ENCODE measurements at places on chromosomes 2 and 18.

DNA sequence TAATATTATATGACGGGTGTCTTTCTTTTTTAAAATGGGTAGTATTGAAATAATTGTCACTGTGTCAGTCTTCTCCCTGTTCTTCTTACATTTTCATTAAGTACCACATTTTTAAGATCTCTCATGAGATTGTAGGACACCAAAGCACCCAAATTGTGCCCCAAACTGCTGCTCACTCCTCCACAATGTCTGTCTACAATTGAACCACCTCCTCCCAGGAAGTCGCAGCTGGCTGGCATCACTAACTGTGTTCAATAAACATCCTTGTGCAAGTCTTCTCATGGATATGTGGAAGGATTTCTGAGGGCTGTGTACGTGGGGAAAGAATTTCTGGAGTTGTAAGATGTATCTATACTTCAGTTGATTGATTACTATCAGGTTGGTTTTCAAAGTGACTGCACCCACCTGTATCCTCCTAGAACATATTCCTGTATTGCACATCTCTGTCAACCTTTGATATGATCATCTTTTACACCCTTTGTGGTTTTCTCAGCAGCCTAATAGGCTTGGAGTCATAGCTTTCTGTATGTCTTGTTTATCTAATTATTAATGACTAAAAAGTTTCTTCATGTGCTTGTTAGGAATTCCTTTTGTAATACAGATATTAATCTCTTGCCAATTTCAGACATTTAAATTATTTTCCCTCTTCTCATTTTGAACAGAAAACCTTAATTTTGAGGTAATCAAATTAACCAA is 774.9 kb downstream of the RNF144A start:
- no peak for DNase-seq

- no peak for DNase-seq
These were observed 323.4 kb upstream of the EPHA4 start for GRCh38 chr2:221895366-221896121.

GRCh38 chr2:198187841-198188240 is 383.4 kb downstream of the PLCL1 start:
- DNase-seq, result no peak

DNA sequence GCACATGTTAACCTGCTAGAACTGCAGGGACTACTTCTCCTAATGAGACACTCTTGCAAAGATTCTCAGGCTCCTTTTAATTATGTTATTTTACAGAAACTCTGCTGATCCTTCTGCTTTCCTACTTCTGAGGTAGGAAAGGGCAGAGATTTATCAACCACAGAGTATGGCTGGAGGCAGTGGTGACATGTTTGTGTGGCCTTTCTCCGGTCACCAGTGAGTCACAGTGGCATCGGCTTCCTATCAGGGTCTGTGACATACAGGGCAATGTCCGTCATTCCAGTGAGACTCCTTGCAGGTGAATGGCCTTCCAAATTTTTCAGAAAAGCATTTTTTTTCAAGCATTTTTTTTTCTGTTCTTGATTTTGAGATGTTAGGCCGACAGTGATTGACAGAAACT is 180.7 kb upstream of the LYPD1 start:
- no peak for DNase-seq

DNA sequence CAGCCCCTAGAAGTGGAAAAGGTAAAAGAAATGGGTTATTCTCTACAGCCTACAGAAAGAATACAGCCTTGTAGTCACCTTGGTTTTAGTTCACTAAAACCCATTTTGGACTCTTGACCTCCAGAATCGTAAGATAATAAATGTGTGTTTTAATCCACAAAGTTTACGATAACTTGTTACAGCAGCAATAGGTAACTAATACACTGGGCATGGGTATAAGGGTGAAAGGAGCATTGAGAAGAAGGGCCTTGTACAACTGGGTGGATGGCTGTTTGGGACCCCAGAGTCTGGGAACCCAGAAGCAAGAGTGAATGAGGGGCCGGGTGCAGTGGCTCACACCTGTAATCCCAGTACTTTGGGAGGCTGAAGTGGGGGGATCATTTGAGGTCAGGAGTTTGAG is 2.2 kb upstream of the MFSD6 start:
- DNase-seq, result no peak

GRCh38 chr2:105545730-105546627 is 147.1 kb upstream of the FHL2 start:
- peak; percentile 27 for DNase-seq

DNA sequence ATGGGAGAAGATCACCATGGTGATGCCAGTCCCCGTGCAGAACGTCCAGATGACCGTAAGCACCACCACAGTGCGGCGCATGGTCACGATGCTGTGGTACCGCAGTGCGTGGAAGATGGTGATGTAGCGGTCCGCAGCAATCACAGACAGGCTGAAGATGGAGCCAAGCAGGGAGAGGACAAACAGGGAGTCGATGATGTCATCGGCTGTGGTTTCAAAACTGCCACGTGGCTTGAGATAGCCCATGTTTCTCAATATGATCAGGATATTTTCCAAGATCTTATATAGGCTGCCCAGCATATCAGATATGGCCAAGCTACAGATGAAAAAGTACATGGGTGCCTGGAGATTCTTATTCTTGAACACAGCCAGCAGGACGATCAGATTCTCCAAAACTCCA is 30.3 kb downstream of the MC2R start:
- DNase-seq, result no peak

- DNase-seq, result no peak
These were observed 44.7 kb downstream of the PIK3C3 start for GRCh38 chr18:41999751-42000150.

DNA sequence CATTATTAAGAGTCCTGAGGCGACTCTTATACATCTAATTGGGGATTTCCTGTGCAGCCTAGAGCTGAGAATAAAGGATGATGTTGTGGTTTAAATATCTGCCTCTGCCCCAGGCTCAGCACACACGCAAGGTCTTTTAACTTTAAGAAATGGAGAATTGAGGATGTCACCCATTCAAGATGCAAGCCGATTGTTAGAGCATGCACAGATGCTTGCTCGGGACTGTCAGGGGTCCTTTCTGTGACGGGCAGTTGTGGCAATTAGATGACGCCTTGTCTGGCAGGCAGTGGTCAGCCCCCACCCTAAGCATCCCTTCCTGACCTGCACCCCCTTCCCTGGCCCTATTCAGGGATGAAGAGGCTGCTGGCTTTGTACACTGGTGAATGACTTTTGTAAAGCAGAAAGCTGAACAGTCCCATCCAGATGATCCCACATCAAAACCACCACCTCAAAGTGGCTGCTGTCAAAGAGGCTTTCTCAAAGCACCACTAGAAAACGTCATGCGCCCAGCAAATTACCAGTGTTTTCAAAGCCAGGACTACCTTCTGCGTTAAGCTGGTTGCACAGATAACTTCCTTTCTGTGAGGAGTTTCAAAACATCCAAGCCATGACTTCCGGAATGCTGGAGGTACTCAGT is 23.7 kb downstream of the FAM178B start:
- peak; percentile 81 for DNase-seq

GRCh38 chr18:12879840-12880540 is 4.0 kb downstream of the PTPN2 start:
- no peak for DNase-seq

DNA sequence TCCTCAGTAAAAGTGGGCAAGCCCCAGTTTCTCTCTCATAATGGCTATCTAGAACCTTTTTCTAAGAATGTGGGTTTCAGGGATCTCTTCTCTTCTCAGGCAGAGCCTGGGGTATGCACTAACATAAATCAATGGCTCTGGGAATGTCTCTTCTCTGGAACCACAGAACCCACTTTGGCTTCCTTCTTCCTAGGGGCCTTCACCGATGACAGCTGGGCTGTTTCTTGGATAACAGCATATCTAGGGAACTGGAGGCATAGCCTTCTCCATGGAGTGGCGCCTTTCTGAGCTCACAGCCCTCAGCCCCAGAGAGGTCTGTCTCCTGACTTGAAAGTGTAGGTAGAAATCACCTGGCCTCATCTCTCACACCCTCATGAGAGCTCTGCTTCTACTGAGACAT is 247.9 kb downstream of the CLIP4 start:
- DNase-seq, result no peak
